ENCODE measurements at places on chromosomes 16 and 17.

DNA sequence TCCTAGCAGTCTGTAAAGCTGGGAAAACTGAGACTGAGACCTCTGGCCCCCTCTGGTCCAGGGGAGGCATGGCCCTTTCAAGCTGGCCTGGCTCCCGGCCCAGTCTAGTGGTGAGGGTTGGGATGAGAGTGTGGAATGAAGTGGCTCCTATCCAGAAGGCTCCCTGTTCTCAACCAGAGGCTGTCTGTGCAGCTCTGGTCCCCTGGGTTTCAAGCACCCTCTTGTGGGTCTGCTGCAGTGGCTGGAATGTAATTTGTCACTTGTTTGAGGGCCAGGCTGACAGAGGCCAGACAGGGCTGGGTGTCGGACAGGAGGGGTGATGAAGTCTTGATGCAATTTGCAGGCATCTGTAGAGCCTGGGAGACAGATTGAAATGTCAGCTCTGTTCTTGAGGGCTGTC is 22.1 kb upstream of the PHF12 start:
- DNase-seq = no peak

DNA sequence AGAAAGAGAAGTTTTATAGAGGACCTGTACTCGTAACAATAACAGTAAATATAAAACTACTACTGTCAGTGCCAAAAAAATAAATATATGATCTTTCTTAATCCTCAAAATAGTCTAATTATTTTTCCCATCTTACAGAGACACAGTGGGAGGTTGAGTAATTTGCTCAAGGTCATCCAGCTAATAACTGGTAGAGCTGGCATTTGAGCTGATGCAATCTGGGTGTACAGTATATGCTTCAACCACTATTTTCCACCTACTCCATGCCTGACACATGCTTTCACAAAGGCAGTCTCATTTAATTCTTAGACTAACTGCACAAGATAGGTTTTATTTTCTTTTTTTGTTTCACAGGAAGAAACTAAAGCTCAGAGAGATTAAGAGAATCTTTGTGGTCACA is 33.6 kb downstream of the PIGL start:
- no peak for DNase-seq

- peak; percentile 86 for DNase-seq
Observed at GRCh38 chr17:9239793-9240658, 218.7 kb downstream of the NTN1 start.

DNA sequence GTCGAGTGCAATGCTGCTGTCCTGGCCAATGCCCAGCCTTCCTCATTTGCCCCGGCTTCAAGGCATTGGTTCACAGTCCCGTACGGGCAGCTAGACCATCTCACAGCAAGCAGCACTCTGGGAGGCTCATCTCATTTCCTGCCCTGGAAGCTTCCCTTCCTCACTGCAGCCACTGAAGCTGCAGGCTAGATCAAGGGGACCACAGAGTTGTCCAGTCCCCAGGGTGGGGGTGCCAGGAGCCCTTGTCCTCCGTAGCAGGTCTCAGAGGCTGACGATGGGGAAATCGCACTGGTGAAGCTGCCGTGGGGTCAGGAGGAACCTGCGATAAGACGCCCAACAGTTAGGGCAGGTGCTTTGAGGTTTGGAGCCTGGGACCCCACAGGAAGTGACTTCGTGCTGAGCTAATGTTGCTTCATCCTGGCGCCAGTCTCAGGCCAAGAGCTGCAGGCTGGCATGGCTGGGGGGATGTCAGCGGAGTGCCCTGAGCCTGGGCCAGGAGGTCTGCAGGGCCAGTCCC is at the start of gene SPNS3:
TSS of gene SPNS3 (plus strand) at position 426 of the 517 bp plus-strand sequence. CDS start at position 454, 28 bp downstream.
- no peak for DNase-seq

GRCh38 chr17:859824-860195 is 77.7 kb downstream of the MRM3 start:
- no peak for DNase-seq

DNA sequence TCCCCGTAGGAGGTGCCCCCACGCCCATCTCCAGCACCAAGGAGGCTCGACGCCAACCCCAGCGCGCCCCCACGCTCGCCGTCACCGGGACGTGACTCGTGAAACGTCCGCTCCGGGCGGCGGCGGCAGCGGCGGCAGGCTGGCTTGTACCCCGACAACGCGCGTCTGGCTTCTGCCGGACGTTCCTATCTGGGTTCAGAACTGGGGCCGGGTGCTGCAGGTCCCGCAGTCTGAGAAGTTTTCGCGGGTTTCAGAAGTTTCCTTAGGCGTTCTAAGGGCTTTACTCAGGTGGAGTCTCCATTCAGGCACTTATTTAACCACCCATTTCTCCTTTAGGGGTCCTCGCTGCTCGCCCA is 672 bp upstream of the ALKBH5 start:
- DNase-seq = peak; percentile 87

GRCh38 chr17:8128125-8128784 is 4.3 kb upstream of the HES7 start:
- DNase-seq = peak; percentile 75

GRCh38 chr17:55284001-55284884 is 19.5 kb downstream of the HLF start:
- peak; percentile 44 for DNase-seq

DNA sequence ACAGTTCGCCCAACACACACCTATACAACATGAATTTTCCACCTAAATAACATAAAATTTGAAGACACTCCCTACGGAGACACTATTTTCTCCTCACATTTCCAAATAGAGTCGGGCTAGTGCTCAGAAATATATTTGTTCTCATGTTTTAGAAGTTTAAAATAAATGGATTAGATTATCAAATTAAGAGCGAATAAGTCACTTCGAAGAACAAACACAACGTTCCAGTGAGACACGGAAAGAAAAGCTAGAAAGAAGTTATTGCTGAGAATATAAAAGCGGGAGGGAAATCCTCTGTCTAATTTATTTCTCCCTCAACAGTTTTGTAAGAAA is 2.0 kb upstream of the HS3ST3B1 start:
- DNase-seq = no peak

DNA sequence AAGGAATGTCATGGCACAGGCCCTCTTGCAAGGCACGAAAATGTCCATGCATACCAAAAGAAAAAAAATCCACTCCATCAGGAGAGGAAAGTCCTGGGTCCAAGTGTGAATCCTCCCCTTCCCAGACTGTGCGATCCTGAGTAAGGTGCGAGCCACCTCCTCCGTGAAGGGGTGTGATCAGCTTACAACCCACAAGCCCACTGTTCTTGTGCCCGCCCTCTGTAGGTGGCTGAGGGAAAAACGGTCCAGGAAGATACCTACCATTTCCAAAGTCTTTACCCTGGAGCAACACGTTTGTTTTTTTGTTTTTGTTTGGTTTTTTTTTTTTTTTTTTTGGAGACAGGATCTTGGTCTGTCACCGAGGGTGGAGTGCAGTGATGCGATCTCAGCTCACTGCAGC is 116.5 kb downstream of the ZNF423 start:
- no peak for DNase-seq

DNA sequence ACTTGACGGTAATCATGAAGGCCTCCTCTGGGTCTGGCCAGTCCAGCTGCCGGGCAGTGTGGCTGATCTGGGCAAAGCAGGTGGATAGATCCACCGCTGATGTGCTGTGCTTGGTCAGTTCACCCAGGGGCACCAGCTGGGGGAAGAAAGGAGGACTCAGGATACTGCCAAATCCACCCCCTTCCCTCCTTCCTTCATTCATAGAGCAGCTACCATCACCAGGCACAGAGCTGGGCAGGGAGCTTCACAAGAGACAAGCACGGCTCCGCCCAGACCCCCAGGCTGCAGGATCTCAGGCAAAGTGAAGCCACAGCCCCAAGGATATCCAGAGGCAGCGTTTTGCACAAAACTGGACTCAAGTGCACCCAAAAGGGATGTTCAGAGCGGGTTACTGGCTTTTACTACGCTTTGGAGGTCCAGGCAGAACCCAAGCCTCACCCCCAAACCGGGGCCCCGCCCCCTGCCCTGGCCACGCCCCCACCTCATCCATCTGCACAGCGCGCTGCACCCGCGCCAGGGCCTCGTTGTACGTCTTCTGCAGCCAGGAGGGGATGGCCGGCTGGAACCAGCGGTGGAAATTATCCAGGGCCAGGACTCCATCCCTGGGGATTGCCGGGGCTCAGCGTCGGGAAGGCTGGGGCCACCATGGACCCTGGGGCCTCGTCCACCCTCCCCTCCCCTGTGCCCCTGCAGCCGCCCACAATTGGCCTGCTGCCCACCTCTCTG is 9.1 kb downstream of the UNC13D start:
- no peak for DNase-seq

DNA sequence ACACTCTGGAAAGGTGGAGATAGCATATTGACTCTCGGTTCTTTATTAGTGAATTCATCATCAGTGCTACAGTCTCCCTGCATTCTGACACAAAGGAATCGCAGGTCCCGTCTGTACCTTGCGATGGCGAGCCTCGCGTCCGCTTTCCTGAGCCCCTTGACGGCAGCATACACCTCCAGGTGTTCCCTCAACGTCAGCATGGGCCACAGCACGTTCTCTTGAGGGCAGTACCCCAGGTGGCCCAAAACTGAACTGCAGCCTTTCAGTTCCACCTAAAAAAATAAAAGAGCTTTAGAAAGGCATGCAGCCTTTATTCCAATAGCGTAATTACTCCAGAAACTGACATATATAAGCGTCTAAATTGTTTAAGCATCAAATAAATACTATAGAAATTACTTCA is 24.2 kb upstream of the ABCA9 start:
- DNase-seq = peak; percentile 92

DNA sequence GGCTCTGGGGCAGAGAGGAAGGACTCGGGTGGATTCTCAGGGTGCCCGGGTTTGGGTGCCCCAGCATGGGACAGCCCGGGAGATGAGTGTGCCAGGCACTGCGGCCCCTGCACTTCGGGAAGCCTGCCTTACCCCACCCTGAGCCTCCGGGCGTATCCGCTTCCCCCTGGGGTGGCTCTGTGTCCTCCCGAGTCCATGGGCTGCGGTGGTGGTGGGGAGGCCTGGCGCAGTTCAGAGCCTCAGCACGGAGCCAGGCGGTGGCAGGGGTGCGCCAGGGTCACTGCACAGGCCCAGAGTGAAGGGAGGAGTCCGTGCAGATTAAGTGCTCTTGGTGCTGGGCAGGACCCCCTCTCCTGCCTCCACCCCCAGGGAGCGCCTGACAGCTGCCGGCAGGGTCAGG is 20.7 kb downstream of the MYBBP1A start:
- DNase-seq = no peak

GRCh38 chr17:61280851-61281250 is 118.8 kb upstream of the TBX2 start:
- no peak for DNase-seq

- peak; percentile 38 for DNase-seq
Observed at GRCh38 chr16:4733211-4733742, 794 bp downstream of the ANKS3 start.

GRCh38 chr17:39954876-39955275 is 7.9 kb upstream of the GSDMA start:
- no peak for DNase-seq

GRCh38 chr17:35774499-35774898 is 13.8 kb downstream of the C17orf50 start:
- DNase-seq = no peak

DNA sequence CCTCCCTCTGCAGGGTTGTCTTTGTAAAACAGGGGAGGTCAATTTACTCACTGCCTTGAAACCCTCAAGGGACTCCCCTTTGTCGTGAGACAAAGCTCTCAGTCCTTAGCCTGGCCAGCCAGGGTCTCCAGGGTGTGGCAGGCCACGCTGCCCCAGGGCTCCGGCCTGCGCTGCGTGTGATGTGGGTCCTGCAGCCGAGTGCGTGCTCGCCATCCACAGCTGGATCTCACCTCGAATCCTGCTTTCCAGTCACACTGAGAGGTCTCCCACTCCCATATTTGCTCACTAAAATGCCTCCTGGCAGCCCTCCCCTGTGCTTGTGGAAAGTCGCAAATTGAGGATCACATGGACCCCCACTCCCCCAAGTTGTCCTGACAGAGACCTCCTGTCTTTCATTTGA is 10.0 kb upstream of the CLEC18C start:
- DNase-seq = no peak

GRCh38 chr17:36092230-36092629 is 2.3 kb upstream of the CCL3 start:
- no peak for DNase-seq

DNA sequence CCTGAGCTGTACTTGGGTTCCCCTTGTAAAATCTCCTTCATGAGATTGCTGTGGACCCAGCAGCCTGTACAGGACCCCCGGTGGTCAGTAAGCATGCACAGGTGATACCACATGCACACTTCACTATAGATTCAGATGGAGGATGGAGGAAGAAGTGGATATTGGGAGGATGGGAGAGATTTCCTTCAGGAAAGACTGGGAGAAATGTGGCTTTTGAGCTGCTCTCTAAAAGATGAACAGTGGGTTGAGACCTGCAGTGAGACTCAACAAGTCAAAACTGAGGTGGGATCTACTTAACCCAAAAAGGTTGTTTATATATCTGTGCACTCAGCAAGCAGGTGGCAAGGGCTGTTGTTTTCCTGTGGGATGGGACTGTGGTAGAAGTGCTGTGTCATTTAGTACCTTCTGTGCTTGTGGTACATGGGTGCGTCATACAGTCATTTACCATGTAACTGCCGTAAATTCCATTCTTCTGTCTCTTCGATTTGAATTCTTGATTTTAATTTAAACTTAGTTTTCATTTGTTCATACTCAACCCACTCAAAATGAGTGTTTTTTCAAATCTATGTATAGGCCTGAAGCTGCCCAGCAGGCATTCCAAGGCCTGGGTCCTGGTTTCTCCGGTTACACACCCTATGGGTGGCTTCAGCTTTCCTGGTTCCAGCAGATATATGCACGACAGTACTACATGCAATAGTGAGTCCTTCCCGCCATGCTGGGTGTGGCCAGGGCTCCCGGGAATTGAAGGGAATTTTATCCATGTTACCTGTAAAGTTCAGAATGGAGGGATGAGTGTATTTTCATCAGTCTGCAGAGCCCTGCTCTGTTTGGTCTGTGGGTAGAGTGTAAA is 6.9 kb downstream of the HERPUD1 start:
- DNase-seq = peak; percentile 51

DNA sequence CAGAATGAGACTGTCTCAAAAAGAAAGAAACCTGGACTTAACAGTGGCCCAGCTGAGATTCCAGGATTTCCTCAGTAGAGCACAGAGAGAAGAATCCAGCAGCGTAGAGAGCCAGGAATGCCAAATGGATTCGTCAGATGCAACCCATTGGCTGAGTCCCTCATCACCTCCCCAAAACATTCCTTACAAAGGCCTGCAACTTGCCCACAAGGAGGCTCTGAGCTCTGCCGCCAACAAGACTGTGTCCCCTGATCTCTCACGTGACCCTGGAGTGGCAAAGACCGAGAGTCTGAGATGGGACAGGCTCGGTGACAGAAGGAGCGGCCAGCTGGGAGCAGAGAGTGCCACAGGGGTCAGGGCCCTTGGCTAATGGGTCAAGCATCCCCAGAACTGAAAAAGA is 6.9 kb upstream of the CHMP6 start:
- no peak for DNase-seq

All from DMS53 (cell line).